ENCODE measurements at places on chromosomes 13 and 19. TPM values are rescaled to one million over a fixed set of nuclear protein-coding genes. Genes with fewer than 3 reads are reported as not detected.

- no peak for DNase-seq
Measured at GRCh38 chr19:1045247-1045603, 5.3 kb downstream of the ABCA7 start.

- DNase-seq, result no peak
Measured at GRCh38 chr13:45257638-45258333, 56.9 kb upstream of the KCTD4 start.

COMP gene
- 0.10 TPM for polyA plus RNA-seq

DNA sequence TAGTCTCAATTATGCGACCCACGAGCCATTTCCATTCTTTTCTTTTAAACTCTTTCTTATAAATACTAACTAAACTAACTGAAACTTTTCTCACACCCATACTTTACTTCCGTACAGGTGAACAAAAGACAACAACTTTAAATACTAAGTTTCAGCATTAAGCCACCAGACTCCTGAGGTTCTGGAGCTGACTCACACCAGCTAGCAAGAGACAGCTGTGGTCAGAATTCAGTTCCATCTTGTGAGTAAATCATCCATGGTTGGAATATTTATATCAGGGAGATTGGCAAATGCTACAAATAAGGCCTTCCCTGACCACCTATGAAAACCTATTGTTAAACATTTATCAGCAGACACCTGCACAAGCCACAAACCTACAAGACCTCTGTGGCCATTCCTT lies 897.0 kb downstream of the EFNB2 start:
- no peak for DNase-seq

DNA sequence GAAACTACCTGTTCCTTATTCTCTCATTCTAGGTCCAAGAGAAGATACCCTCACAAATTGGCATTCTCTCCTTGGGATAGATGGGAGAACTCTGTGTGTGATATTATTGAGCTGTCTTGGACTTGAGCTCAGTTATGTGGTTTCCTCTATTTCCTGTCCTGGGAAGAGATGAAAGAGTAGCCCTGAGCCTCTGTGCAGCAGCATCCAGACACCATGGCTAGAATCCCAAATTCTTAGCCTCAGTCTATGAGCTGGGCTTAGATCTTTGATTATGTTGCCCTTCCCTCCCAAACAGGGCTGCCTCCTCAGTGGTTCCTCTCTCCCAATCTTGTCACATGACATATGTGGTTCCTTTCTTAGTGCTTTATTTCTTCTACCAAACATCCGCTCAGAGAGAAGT lies 290.7 kb downstream of the SPRY2 start:
- DNase-seq, result no peak

- no peak for DNase-seq
Measured at GRCh38 chr13:22252281-22252830, 581.5 kb downstream of the FGF9 start.

ATP8A2 gene
- polyA plus RNA-seq, result 4.8 TPM

DNA sequence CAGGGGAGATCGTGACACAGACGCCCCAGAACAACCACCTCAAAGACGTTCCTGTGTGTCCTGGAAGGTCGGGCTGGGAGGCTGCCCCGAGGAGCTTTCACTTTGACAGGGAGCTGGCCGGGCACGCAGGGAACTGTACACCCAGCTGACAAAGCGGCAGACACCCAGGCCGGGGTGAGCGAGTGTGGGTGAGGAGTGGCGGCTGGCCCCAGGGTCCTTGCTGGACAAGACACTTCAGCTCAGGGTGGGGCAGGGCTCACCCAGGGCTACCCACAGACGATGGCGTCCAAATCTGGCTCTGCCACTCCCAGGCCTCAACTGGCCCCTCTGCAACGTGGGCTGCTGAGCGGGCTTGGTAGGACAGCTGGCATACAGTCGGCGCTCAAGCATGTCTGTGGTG lies 2.0 kb downstream of the FGF22 start:
- no peak for DNase-seq

DNA sequence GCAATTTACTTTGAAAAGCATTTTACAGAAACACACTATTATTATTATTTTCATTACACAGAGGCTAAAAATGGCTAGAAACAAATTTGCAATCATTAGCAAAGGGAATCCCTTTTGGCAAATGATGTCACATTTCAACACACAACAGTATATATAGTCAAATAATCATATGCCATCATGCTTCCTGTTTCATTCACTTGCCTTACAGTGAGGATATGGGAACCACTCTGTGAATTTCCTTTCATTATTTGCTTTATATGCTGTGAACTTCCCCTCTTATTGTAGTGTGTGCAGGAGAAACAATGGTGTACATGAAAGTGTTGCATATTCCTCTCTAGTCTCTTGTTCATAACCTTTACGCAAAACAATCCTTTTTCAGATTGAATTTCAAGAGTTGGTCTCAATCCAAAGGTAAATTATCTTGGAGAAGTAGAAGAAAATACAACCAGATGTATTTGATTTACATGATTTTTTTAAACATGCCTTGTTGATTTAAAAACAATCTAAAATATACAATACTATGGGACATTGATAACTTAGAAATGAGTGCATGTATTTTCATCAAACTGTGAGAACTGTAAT lies 657.3 kb downstream of the EFNB2 start:
- DNase-seq, result no peak

- no peak for DNase-seq
Measured at GRCh38 chr13:113646921-113647340, 11.1 kb downstream of the ATP4B start.

GRCh38 chr13:44104197-44104490 lies 224.4 kb downstream of the LACC1 start:
- DNase-seq, result no peak

DNA sequence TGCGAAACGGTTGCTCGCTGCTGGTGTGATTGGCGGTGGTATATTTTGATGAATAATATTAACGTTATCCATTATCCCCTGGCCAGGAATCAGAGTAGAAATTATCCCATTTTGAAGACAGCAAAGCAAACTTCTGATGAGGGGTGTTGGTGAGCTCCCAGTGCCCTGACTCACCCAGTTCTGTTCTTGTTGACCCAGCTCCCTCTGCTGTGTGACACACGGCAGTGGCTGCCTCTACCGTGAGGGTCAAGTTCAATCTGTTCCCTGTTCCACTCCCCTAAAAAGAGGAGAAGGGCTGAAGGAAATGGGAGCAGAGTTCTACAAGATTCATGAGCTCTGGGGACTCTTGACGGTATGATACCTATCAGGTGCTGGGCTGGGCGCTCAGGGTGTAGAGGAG lies 2.0 kb downstream of the CAMSAP3 start:
- DNase-seq, result no peak

- DNase-seq, result no peak
Measured at GRCh38 chr19:43564800-43565199, 10.5 kb downstream of the XRCC1 start.

IGFL1 gene
- not detected for polyA plus RNA-seq

GRCh38 chr13:26255115-26255514 lies 1.2 kb downstream of the CDK8 start:
- no peak for DNase-seq
